NCI-H1105 treated with DMSO at 0.1 percent for 48 hours (cell line): ENCODE measurements at places on chromosomes 5 and 9.

DNA sequence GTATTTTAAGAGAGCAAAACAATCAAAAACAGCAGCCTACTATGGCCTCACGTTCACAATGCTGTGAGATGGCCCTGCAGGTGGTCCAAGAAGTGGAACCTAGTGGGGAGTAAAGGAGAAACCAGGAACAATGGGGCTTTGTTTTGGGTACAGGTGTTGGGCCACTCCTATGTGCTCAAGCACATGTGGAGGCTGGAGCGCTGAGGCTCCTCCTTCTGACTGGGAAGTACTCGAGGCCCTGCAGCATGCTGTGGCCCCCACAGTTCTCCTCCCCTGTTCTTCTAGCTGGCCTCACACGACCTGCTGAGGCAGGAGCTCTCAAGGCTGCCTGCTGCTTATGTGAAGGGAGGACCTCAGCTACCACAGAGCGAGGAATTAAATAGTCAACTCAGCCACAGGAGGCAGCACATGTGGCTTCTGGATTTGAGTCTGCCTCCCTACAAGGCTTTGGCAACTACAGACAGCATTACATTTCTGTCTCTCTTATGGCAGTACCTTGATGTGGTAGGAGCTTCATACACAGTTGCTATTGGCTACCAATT, 482.3 kb downstream of the SPOCK1 start:
- DNase-seq, result no peak

DNA sequence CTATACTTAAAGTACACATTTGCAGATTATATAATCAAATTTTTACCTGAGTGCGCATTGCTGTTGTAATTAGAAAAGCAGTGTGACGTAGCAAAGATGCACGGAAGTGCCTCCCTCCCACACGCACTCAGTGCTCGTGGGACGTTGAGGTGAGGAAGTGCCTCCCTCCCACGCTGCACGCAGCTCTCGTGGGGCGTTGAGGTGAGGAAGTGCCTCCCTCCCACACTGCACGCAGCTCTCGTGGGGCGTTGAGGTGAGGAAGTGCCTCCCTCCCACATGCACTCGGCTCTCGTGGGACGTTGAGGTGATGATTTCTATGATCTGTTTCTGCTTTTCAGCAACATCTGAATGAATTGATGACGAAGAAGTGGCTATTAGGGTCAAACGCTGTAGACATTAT, 21.0 kb downstream of the EXOC3 start:
- no peak for DNase-seq

- no peak for DNase-seq
Measured at GRCh38 chr5:133193794-133194193, 142.0 kb downstream of the HSPA4 start.

GRCh38 chr5:38237681-38238080, 20.7 kb upstream of the EGFLAM start:
- no peak for DNase-seq

- no peak for DNase-seq
Measured at GRCh38 chr5:108193021-108193795, 188.7 kb downstream of the FBXL17 start.

GRCh38 chr5:16852251-16853005, 83.7 kb downstream of the MYO10 start:
- no peak for DNase-seq

DNA sequence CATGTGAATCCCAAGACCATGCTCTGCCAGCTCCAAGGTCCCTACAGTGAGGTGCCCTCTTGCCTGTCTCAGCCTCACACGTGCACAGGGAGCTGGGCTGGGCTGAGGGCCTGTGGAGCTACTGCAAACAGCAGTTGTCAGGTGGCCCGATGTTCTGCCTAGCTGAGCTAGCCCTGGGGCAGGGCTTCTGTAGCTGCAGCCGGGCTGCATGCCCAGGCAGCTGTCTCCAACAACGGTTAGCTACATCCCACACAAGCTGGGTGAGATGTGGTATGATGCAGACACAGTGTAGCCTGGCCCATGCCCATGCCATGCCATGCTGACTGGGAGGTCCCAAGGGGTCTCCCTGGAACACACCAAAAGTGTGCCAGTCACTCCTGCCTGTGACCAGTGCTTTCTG, 62.0 kb downstream of the MACROH2A1 start:
- DNase-seq, result no peak

DNA sequence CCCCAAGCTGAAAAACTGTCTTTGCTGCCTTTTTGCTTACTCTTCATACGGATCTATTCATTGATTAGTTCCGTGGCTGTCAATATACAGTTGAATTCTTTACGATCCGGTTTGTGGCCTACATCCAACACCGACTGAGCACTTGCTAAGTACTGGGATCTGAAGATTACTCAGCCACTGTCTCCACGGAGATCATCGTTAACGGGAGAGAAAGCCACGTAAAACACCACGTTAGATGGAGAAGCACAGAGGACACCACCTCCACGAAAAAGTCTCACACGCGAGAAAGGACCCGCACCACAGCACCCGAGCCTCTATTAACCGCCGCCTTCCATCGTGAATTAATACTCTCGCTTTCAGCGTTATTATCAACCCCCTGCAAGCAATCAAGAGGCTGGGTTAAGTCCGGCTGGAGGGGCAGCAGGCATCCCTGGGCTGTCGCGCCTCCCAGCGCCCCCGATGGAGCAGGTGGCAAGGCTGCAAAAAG, 650 bp downstream of the ELP1 start:
- peak; percentile 42 for DNase-seq

DNA sequence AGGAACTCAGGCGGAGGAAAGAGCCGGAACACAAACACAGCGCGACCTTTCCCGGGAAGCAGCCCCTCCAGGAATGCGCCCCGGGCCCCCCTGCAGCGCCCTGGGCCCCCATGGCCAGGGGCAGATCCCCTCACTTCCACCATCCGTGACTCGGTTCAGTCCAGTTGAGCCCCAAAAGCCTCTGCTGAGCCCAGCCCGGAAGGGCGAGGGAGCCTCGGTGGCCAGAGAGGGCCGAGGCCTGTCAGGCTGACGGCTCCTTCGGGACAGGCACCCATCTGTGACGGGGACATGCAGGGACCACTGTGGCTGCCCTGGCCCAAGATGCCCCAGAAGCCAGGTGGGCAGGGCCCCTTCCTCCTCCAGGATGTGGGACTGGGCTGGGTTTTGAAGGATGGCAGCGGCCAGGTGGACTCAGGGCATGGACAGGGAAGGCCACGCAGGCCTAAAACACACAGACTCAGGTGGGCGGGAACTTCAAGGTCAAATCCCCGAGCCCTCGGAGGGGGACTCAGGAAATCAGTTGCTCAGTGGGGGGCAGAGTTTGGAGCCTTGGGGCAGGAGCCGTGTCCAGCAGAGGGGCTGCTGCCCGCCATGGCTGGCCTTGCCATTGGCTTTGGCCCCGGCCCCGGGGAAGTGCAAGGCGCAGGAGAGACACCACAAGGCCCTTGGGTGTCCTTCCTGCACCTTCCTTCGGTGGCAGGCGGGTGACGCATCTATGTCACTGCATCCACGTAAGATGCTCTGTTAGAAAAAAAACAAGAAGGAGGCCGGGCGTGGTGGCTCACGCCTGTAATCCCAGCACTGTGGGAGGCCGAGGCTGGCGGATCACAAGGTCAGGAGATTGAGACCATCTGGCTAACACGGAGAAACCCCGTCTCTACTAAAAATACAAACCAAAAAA, 29.7 kb upstream of the ABO start:
- no peak for DNase-seq

- no peak for DNase-seq
Measured at GRCh38 chr5:60504342-60504741, 195.6 kb downstream of the DEPDC1B start.

DNA sequence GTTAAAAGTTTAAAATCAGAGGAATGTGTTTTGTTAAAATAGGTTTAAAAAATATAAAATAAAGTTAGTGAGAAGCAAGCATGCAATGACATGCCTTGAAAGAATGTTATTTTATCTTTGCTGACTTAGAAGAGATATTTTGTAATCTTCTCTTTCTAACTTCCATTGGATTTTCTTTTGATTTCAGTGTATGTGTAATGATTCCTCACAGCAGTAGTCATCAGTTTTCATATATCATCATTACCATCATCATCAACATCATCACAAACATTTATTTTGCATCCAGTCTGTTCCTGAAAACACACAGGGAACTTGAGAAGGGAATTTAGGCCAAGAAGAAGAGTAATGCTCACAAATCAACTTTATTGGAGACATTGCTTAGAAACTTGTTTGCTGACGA, 699.6 kb downstream of the TAF11L14 start:
- no peak for DNase-seq

DNA sequence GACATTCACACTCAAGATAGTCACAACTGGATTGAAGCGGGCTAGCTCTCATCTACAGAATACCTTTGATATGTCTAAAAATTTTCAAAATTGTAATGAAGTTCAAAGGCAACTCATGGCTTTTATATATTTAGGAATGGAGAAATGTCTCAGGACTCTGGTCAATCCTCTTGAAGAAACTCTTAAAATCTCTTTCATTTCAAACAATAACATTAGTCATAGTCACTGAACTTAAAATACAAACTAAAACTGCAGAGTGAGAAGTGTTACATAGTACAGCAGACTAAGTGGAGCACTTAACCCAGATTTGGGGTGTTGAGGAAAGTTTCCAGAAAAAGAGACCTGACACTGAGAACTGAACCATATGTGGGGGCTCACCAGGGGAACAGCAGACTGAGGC, 20.7 kb downstream of the FANCC start:
- no peak for DNase-seq

GRCh38 chr9:130480673-130481072, 35.9 kb downstream of the ASS1 start:
- DNase-seq, result no peak

DNA sequence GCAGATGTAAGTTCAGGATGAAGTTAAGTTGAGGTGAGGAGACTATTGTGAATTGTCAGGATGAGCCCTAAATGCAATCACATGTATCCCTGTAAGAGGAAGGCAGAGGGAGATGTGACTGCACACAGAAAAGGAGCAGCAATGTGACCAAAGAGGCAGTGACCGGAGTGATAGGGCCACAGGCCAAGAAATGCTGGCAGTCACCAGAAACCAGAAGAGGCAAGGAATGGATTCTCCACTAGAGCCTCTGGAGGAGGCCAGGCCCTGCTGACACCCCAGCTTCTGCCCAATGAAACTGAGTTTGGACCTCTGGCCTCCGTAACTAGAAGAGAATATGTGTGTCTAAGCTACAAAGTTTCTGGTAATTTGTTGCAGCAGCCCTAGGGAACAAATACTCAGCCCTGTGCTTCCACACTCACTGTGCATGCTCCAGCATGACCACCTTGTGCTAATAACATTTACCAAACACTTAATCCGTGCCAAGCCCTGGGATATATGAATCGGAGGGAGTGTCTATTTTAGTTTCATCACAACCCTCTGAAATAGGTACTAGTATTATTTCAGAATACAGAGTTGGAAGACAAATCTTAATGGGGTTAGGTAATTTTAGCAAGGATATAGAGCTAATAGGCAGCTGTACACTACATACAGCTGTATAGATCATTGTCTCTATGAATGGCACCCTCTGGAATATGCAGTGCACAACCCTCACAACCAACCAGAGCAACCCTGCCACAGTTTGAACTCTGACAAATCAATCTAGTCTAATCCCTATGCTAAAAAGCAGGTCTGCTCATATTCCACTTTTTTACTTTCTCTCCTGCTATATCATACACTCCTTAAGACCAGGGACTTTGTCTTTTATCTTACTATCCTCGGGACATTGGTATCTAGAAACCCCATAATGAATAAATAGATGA, 7.8 kb upstream of the GPX8 start:
- no peak for DNase-seq

GRCh38 chr5:168850683-168851082, 271.5 kb upstream of the PANK3 start:
- no peak for DNase-seq

GRCh38 chr5:1536322-1536845, 12.6 kb upstream of the LPCAT1 start:
- DNase-seq, result no peak

- no peak for DNase-seq
Measured at GRCh38 chr5:146680846-146681584, 165.0 kb upstream of the GPR151 start.
